Activated CD4-positive, alpha-beta memory T cell treated with anti-CD3 and anti-CD28 coated beads for 36 hours (primary cell): ENCODE measurements at places on chromosomes 7 and 10.

DNA sequence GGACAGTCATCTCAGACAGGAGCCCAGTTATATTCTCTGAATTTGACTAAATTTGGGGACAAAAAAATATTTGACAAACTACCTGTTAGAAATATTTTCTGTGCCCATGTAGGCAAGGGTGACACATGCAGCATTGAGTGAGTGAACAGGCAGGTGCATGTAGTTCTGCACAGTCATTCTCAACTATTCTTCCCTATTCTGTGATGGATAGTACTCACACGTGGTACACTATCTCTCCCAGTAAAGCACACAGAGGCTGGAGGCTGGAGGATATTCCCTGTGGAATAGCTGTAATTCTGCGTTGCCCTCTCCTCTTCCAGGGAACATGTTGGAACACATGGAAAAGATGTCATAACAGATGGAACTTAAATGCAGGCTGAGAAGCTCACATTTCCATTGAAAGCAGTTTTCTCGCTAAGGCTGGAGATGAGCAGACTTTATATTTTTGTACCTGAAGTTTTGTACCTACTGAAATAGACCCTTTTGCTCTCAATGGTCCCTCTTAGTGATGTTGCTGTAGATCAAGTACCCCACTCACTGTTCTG is 75.0 kb downstream of the GPR141 start:
- no peak for DNase-seq

GRCh38 chr7:80823057-80823456 is 95.8 kb downstream of the SEMA3C start:
- DNase-seq = no peak

DNA sequence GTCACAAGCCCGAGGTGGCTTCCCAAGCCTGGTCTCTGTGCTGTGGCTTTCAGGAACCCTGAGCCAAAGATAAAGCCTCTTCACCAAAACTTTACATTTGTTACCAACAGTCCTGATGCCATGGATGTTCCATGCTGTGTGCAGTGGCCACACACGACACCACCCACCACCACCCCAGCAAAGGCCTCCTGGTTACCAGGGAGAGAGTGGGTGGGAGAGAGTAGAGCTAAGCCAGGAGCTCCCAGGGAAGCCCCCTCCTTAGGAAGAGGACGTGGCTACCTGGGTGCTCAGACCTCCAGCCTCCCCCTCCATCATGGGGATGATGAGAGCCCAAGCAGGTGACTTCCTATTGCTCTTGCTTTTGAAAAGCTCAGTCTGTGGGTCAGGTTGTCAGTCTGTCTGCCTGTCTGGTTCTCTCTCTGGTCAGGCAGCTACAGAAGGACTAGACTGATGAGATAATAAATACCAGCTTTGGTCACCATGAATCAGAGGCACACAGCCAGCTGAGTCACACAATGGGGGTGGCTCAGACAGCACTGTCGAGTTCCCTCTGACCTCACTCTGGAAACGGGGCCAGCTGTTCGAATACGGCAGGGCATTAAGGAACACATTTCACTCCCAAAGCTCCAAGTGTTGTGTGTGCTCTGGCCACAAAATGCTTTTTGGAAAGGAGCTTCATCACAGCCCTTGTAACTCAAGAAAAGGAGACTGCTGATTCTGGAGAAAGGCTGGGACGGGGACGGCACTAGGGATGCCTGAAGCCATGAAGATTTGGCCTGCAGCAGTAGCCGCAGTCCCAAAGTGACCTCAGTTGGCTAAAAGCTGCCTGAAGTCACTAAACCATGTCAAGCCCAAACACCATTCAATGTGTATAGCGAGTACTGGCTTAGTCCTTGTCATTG is 166.0 kb downstream of the FANK1 start:
- DNase-seq = no peak

DNA sequence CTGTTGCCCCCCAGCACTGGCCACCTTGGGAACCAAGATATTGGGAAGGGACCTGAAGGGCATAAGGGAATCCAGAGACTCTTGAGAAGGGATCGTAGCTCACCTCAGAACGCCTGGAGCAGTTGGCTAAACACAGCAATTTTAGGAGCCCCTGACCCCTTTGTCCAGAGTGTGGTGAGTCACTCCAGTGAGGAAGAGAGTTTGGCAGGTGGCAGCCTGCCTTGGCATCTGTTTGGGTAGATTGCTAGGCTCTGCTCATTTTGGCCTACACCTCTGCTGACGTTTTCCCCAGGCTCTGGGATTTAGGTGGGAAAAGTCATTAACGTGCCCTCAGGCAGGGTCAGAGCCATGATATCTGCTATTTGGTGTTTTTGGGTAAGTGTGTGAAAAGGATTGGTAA is 100.6 kb downstream of the GRB10 start:
- no peak for DNase-seq

DNA sequence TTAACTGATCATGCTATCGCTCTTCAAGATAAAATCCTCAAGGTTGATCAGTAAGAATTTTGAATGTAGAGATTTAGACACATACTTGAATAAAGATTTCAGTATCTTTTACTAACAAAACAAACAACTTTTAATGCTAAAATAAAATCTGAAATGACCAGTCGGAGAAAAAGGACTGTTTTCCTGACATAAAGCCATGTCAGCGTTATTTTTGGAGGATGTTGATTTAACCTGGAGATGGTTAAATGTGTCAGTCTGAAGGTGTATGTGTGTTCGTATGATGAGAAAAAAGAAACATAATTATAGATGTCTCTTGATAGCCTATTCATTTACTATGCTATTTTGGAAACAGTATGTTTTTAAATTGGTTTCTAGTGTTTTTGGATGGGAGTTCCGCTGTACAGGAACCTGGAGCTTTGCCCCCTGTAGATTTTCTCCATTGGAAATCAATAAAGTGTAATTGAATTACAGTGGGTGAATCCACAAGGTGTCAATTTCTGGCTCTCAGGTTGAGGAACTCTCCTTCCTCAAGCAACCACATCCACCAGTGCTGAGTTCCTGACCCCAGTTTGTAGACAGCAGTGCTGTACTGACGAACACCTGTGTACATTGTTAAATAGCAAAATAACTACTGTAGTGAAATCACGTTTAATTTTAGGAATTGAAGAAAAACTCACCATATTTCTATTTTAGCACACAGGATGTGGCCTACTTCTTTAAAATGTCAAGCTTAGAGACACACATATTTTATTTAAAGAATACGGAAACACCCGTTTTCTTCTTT is 670.1 kb downstream of the MAGI2 start:
- DNase-seq = no peak

- no peak for DNase-seq
Observed at GRCh38 chr10:44854693-44855350, 56.3 kb upstream of the TMEM72 start.

GRCh38 chr10:15043674-15044073 is at the start of gene OLAH:
OLAH (plus strand) TSS chr10:15043943; CDS start chr10:15047289, 3,346 bp downstream.
- no peak for DNase-seq
